ENCODE measurements at places on chromosomes 11 and 22.

DNA sequence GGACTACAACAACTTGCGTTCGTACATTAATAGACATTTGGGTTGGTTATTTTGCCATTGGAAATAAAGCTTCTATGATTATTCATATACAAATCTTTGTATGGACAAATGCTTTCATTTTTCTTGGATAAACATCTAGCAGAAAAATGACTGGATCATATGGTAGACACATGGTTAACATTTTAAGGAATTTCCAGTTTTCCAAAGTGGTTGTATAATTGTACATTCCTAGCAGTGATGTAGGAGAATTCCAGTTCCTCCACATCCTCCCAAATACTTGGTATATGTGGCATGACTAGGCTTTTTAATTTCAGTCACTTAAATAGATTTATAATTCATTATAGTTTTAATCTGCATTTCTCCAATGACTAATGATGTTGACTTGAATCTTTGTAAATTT lies 246.2 kb upstream of the NCAM1 start:
- no peak for DNase-seq

GRCh38 chr11:106228996-106229395 lies 151.5 kb downstream of the AASDHPPT start:
- DNase-seq: no peak

- DNase-seq: no peak
Observed at GRCh38 chr11:12727563-12728211, 53.5 kb downstream of the TEAD1 start.

GRCh38 chr11:78930810-78931523 lies 356.3 kb upstream of the NARS2 start:
- DNase-seq: no peak

DNA sequence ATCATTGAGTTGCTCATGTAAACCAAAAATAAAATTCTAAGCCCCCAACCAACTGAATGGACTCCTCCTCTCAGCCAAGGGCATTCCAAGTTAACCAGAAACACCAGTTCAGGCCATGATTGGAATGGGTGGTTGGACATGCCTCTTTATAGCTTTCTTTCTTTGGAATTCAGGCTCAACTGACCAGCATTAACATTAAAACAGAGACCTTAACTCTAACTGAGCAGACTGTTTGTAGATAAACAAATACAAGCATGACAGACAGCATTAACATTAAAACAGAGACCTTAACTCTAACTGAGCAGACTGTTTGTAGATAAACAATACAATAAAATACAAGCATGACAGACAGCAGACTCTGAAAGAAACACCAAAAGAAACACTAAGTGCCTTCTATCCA lies 278.2 kb downstream of the DLG2 start:
- DNase-seq: no peak

DNA sequence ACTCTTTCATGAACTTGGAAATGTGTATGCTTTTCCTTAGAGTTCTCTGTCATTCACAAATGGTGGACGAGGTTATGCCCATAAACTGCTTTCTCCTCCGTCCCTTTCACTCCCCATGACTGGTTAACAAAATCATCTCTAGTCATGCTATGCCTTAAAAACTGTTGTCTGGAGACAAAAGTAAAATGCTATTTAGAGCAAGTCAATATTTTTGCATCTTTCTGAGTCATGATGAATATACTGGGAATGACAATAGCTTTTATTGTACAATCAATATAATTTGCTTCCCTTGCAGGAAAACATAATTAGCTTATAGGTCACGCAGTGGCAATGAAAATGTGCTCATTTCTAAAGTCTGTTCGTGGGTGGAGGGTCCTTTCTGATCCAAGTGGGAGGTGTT lies 216.7 kb upstream of the SORL1-AS1 start:
- DNase-seq: no peak
